ENCODE measurements at places on chromosomes 2 and 18. TPM values are rescaled to one million over a fixed set of nuclear protein-coding genes. Genes with fewer than 3 reads are reported as not detected.
A peak's percentile ranks its signal among the peaks of the same experiment; 100 is the strongest.

DNA sequence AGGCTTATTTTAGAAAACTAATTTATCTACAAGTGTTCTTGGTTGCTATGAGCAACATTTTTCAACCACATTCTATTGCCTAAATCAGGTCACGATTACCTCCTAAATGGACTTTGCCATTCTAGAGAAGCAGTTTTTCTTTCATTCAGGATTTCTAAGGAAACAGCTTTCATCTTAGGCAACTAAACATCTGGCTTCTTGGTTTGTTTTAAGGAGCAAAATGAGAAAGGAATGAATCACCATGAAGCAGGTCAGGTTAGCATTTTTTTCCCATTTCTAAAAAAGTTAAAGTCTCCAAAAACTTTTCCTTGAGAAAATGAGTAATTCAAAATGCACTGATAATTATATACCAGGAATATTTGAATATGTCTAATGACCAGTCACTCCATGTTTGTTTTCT is 114.8 kb downstream of the GAREM1 start:
- H3K36me3 ChIP-seq, result no peaks in the 10 kb centered on the region
- peaks cover 10% of the 10 kb centered on the region for H3K4me1 ChIP-seq
- H3K4me3 ChIP-seq, result no peak overlapping the region

GRCh38 chr18:56984731-56985130 is 162.2 kb upstream of the BOD1L2 start:
- DNase-seq, result no peak
- H3K36me3 ChIP-seq, result no peaks in the 10 kb centered on the region
- no peak overlapping the region for H3K27ac ChIP-seq

DNA sequence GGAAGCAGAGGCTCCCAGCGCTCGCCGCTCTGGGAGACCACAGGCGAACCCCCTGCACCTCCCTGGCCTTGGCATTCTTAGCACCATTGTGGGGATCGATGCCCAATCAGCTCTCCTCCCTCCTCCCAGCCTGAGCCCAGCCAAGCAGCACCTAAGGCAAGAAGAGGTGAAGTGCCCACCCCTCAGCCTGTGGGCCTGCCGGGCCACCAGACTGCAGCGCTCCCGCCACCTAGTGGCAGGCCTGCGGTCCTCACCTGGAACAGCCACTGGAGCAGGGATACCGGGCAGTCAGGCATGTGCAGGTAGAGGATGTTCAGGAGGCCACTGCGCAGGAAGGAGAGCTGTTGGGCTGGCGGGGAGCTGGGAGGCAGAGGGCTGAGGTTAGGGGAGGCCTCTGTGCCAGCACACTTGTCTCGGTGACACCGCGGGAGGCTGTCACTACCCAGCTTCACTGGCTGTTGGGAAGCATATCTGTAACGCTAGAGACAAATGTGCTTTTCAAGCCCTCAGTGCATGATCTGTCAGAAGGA is 35.2 kb downstream of the FAM178B start:
- DNase-seq, result peak; percentile 85
- H3K27me3 ChIP-seq, result peaks cover 6% of the 10 kb centered on the region
- H3K4me3 ChIP-seq, result no peak overlapping the region
- H3K27ac ChIP-seq, result no peak overlapping the region

- no peak overlapping the region for H3K4me3 ChIP-seq
- H3K36me3 ChIP-seq, result peaks cover 3% of the 10 kb centered on the region
Observed at GRCh38 chr2:43538034-43538670, 57.7 kb downstream of the THADA start.

GRCh38 chr2:171136024-171136423 is 24.7 kb downstream of the TLK1 start:
- peaks cover 18% of the 10 kb centered on the region for H3K4me1 ChIP-seq
- peak overlapping the region; percentile 74 for H3K27ac ChIP-seq
- no peak overlapping the region for H3K4me3 ChIP-seq

- peaks cover 3% of the 10 kb centered on the region for H3K36me3 ChIP-seq
- H3K27me3 ChIP-seq, result peaks cover 5% of the 10 kb centered on the region
- no peak overlapping the region for H3K4me3 ChIP-seq
- H3K4me1 ChIP-seq, result peaks cover 26% of the 10 kb centered on the region
Observed at GRCh38 chr2:26526589-26526988, 48.7 kb upstream of the OTOF start.

DNA sequence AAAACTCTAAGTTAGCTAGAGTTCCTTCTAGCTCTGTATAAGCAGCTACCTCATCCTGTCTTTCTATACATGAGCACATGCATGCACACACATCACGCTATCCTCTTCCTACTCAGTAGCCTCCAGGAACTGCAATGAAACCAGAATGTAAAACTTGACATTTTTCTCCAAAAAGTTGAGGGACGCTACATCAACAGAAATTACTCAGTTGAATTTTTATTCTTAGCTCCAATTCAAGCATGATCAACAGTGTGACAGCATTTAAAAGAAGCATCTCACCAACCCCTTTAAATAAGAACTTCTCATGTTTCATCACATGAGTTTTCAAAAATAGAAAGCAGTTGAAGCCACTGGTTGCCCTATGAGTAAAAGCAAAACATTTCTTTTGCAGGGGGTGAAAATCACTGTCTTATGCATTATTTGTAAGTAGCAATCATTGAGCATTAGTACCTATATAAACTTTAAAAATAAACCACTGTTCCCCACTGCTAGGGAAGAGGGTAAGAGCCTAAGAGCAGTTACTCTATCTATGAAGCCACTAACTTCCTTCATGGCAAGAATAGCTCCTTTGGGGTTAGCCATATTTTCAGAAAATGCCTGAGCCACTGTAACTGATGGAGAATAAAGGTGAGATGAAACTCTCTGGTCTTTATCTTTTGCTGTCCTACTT is 77.9 kb upstream of the ARL5A start:
- peaks cover 1% of the 10 kb centered on the region for H3K27me3 ChIP-seq
- DNase-seq, result no peak
- no peaks in the 10 kb centered on the region for H3K36me3 ChIP-seq
- H3K4me3 ChIP-seq, result no peak overlapping the region
- H3K4me1 ChIP-seq, result peaks cover 9% of the 10 kb centered on the region

GRCh38 chr2:163077241-163077640 is 238.7 kb upstream of the KCNH7 start:
- DNase-seq, result no peak
- no peak overlapping the region for H3K4me3 ChIP-seq
- H3K36me3 ChIP-seq, result peaks cover 11% of the 10 kb centered on the region
- no peak overlapping the region for H3K27ac ChIP-seq

- peaks cover 4% of the 10 kb centered on the region for H3K4me1 ChIP-seq
- peaks cover 5% of the 10 kb centered on the region for H3K27me3 ChIP-seq
- H3K27ac ChIP-seq, result no peak overlapping the region
- no peak overlapping the region for H3K4me3 ChIP-seq
Observed at GRCh38 chr18:46772357-46772756, 15.5 kb upstream of the ST8SIA5 start.

DNA sequence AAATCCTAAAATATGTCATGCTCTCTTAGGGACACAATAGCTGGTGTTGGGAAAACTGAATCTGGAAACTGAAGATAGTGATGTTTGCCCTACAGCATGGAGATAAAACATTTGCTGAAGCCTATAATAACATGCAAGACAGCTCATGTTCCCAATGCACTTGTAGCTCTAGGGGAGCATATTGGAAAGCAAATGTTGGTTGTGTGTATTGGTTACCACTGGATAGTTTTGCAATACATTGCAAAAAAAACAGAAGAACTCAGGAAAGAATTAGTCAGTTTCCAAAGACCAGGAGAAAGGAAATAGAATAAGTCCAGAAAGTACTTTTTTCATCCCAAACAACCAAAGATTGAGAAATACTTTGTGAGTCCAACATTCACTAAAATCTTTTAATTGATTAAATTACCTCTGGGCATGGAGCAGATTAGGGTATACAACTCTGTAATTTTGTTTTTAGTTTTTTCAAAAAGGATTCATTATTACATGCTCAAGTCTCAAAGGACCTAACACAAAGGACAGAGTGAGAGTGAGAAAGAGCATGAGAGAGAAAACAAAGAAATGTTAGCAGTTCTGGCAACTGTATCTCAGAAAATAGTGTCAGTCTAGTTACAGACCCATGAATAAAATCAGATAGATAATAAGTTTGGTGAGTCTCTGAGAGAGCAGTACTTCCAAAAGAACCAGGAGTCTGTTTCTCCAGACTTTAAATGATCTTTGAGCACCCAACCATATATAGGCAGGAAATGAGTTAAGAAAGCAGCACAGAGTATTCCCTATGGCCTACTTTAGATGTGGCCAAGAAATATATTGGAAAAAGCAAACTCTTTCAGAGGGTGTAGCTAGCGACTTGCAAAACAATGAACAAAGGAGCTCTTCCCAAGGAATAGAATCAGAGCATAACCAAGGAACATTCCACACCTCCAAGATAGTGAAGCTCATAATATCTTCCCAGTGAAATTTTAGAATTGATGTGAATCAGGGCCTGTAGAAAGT is 36.6 kb upstream of the COL3A1 start:
- H3K27ac ChIP-seq, result no peak overlapping the region
- no peaks in the 10 kb centered on the region for H3K36me3 ChIP-seq
- H3K4me3 ChIP-seq, result no peak overlapping the region
- H3K4me1 ChIP-seq, result peaks cover 7% of the 10 kb centered on the region

GRCh38 chr2:24512831-24513230 is 21.8 kb downstream of the NCOA1 start:
- H3K36me3 ChIP-seq, result no peaks in the 10 kb centered on the region
- H3K4me1 ChIP-seq, result peaks cover 7% of the 10 kb centered on the region
- H3K27me3 ChIP-seq, result no peaks in the 10 kb centered on the region
- DNase-seq, result no peak

DNA sequence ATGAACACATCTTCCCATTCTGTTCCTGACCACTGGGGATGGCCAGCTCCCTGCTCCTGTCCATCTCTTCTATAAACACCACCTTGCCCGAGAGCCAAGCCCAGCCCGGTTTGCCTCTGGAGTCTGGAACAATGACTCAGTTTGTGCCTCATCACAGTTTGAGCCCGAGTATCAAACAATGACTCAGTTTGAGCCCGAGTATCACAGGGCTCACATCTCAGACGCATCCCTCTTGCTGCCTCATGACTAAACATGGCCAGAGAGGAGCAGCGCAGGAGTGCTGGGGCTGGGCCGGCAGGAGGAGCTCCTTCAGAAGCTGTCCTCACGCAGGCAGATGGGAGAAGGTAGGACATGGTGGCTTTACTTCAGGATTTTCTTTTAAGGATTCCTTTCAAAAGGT is 68.7 kb downstream of the PXDN start:
- no peak overlapping the region for H3K27ac ChIP-seq
- no peak for DNase-seq
- H3K4me1 ChIP-seq, result peaks cover 5% of the 10 kb centered on the region
- H3K36me3 ChIP-seq, result peaks cover 40% of the 10 kb centered on the region
- H3K27me3 ChIP-seq, result peaks cover 13% of the 10 kb centered on the region

GRCh38 chr2:235445116-235445515 is 48.7 kb upstream of the AGAP1 start:
- DNase-seq, result no peak
- no peaks in the 10 kb centered on the region for H3K4me1 ChIP-seq
- no peaks in the 10 kb centered on the region for H3K36me3 ChIP-seq
- H3K4me3 ChIP-seq, result no peak overlapping the region
- H3K27me3 ChIP-seq, result peaks cover 2% of the 10 kb centered on the region
- H3K27ac ChIP-seq, result no peak overlapping the region

- H3K4me3 ChIP-seq, result no peak overlapping the region
- H3K27ac ChIP-seq, result no peak overlapping the region
- no peaks in the 10 kb centered on the region for H3K36me3 ChIP-seq
- H3K27me3 ChIP-seq, result peaks cover 3% of the 10 kb centered on the region
- DNase-seq, result no peak
Observed at GRCh38 chr18:36308711-36309435, 11.4 kb downstream of the FHOD3 start.

DNA sequence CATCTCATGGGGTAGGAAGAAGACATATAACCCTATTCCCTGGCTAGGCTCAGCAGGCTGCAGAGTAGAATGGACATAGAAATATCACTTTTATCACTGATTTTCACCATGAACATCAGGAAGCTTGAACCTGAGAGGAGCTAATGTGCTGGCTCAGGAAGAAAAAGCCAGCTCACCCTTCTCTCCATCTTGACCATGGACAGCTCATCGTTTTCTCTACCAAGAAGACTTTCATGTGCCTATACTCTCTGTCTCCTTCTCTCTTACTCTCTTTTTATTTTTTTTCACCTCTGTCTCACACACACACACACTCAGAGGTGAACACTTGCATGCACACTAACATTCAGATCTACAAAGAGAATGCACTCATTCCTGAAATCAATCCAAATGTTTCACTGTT is 372.8 kb upstream of the CNTNAP5 start:
- H3K36me3 ChIP-seq, result no peaks in the 10 kb centered on the region
- H3K4me3 ChIP-seq, result no peak overlapping the region
- H3K27ac ChIP-seq, result no peak overlapping the region
- H3K4me1 ChIP-seq, result no peaks in the 10 kb centered on the region
- DNase-seq, result no peak
- H3K27me3 ChIP-seq, result peaks cover 1% of the 10 kb centered on the region

DNA sequence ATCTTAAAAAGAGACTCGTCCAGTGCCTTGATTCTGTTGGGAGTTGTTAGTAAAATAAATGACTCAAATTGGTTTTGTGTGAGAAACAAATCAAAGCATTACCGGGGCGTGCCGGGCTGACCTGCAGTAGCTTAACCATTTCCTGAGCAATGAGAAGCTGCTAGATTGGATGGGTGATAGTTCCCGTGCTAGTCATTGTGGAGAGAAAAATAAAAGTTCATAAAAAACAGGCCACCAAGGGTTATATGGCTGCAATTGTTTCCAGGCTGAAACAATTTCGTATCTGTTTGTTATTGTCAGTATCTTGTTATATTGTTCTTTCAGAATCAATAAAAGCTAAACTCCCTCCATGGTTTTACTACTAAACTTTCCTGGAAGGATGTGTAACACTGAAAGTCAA is 314.4 kb downstream of the MTX2 start:
- no peak overlapping the region for H3K4me3 ChIP-seq
- H3K27me3 ChIP-seq, result peaks cover 4% of the 10 kb centered on the region
- H3K4me1 ChIP-seq, result peaks cover 7% of the 10 kb centered on the region
- H3K27ac ChIP-seq, result no peak overlapping the region
- DNase-seq, result no peak
- no peaks in the 10 kb centered on the region for H3K36me3 ChIP-seq

GRCh38 chr2:174235680-174236079 is 12.7 kb downstream of the OLA1 start:
- no peak for DNase-seq
- H3K4me1 ChIP-seq, result peaks cover 5% of the 10 kb centered on the region
- no peak overlapping the region for H3K4me3 ChIP-seq
- H3K36me3 ChIP-seq, result no peaks in the 10 kb centered on the region
- H3K27ac ChIP-seq, result no peak overlapping the region

GRCh38 chr2:160238392-160238791 is 38.3 kb upstream of the ITGB6 start:
- no peaks in the 10 kb centered on the region for H3K36me3 ChIP-seq
- no peak overlapping the region for H3K27ac ChIP-seq
- H3K27me3 ChIP-seq, result no peaks in the 10 kb centered on the region
- H3K4me3 ChIP-seq, result no peak overlapping the region

GRCh38 chr2:126790987-126791780 is 107.5 kb upstream of the TEX51 start:
- no peak overlapping the region for H3K27ac ChIP-seq
- H3K4me1 ChIP-seq, result peaks cover 6% of the 10 kb centered on the region
- H3K4me3 ChIP-seq, result no peak overlapping the region

The VAMP5 gene
- total RNA-seq, result 296 TPM

The CCDC85A gene
- total RNA-seq, result 16.4 TPM

The SULT1C2 gene
- total RNA-seq, result 0.85 TPM

The SERPINB3 gene
- total RNA-seq, result not detected

The TET3 gene
- 23.0 TPM for total RNA-seq

The KCNK3 gene
- not detected for total RNA-seq

The PMAIP1 gene
- 3.2 TPM for total RNA-seq

The PPP1R1C gene
- total RNA-seq, result 0.97 TPM

Measured in endothelial cell (in vitro differentiated cells).